Stimulated activated CD8-positive, alpha-beta memory T cell treated with anti-CD3 and anti-CD28 coated beads, Interleukin-4, amount 100 ng/mL, for 48 hours (primary cell): ENCODE measurements at places on chromosomes 11 and 22.
A peak's percentile ranks its signal among the peaks of the same experiment; 100 is the strongest.

DNA sequence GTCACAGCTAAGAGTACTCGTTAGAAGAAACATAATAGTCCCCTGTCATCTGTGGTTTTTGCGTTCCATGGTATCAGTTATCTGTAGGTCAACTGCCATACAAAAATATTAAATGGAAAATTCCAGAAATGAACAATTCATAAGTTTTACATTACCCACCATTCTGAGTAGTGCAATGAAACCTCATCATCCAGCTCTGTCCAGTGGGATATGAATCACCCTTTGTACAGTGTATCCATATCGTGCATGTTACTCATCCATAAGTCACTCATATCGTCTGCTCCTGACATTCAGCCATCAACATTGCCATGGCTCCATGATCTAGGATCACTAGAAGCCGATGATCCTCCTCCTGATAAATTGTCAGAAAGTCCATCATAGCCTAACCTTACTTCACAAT, 174.9 kb upstream of the C11orf87 start:
- DNase-seq: no peak

GRCh38 chr11:48013269-48013901, 33.0 kb downstream of the PTPRJ start:
- peak; percentile 77 for DNase-seq

- no peak for DNase-seq
Measured at GRCh38 chr11:92536883-92537282, 312.3 kb downstream of the FAT3 start.

GRCh38 chr11:121328176-121328966, 35.8 kb downstream of the SC5D start:
- DNase-seq: peak; percentile 39

DNA sequence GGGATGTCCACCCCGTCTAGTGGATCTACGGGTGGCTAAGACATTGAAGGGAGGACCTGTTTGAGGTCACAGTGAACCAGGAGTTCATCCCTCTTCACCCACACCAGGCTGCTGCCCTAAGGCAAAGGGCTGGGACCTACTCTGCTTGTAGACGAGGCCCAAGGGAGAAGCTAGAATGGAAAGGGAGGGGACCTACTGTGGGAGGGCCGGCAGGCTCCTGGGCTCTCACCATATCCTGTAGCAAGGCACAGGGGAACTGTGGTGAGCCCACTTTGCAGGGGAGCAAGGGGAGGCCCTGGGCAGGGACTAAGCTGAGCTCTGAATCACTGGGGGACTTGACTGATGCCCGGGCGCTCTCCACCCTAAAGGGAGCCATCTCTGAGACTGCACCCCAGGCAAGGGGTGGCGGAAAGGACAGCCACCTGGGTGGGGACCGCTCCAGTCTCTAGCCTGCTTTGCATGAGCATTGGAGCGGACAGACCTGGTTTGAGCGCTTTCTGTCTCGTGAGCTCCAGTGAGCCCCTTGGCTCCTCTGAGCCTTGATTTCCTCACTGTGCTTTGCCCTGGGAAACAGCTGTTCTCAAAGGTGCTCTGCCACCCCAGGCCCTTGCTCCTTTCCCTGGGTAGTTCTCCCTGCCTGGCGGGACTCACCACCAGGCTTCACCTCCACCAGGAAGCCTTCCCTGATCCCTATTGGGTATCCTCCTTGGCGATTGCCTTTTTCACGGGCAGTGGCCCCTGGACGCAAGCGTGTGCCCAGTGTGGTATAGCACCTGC, 24.2 kb downstream of the PARVG start:
- no peak for DNase-seq

- no peak for DNase-seq
Measured at GRCh38 chr11:10385696-10386095, 69.4 kb upstream of the AMPD3 start.

DNA sequence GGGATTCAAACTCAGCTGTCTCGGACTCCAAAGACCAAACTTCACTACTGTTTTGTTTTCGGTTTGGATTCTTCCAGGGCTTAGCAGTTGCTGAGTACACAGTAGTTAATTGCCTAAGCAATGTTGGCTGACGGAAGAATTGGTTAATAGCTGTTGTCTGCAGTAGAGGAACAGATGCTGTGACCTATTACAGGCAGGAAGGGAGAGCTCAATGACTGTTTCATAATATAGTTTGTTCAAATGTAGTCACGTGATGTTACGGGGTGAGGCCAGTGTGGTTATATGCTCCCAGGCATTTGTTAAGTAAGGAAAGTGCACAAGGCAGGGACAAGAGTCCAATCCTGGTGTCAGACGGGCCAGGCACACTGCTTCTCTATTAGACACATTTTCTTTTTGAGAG, 222.6 kb upstream of the CCDC90B start:
- no peak for DNase-seq

GRCh38 chr11:46039990-46040389, 81.3 kb downstream of the PHF21A start:
- DNase-seq: no peak

DNA sequence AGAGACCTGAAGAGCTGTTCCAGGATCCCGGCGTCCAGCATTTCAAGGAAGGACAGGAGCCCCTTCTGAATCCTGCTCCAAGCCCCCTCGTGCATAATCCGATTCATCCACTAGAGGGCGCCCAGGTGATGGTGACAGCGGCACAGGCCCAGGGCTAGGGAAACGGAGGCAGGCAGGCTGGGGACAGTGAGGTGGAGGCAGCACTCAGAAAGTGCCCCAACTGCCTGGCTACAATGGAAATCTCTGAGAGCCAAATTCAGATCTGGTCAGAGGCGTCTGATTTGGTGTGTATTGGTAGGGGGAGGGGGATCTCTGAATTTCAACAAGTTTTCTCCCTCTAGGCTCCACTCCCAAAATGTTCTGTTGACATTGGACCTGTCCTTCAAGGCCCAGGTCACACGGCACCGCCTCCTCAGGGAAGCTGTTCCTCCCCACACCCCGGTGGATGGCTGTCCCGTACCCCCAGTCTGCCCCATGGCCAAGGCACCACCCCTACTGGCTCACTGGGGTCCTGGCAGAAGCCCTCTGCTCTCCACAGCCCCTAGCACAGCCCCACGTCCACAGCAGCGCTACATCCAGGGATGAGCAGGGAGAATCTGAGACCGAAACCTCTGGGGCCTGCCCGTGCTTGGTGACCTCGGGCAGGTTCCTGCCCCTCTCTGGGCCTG, 142.9 kb downstream of the CRYBB2 start:
- peak; percentile 92 for DNase-seq

- DNase-seq: peak; percentile 63
Measured at GRCh38 chr11:76642341-76642740, 28.2 kb downstream of the LRRC32 start.

DNA sequence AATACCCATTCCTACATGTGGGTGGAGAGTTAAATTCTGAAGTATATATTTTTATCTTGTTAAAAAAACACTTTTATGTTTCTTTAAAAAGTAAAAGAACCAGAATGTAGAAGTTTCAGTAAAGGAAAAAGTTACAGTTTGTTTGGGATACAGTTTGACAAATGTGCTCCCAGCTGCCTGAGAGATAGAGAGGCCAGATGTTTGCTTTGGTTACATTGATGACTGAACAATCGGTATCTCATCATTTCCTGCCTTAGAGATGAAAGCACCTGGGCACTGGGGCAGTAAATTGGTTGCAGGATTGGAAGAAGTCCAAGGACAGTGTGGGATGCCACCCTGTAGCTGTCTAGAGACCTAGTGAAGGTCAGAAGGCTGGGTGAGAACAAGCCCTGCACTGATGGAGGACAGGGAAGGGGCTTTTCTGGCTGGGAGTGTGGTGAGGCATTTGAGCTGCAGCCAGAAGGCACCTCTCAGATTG, 16.6 kb downstream of the MED15 start:
- no peak for DNase-seq

DNA sequence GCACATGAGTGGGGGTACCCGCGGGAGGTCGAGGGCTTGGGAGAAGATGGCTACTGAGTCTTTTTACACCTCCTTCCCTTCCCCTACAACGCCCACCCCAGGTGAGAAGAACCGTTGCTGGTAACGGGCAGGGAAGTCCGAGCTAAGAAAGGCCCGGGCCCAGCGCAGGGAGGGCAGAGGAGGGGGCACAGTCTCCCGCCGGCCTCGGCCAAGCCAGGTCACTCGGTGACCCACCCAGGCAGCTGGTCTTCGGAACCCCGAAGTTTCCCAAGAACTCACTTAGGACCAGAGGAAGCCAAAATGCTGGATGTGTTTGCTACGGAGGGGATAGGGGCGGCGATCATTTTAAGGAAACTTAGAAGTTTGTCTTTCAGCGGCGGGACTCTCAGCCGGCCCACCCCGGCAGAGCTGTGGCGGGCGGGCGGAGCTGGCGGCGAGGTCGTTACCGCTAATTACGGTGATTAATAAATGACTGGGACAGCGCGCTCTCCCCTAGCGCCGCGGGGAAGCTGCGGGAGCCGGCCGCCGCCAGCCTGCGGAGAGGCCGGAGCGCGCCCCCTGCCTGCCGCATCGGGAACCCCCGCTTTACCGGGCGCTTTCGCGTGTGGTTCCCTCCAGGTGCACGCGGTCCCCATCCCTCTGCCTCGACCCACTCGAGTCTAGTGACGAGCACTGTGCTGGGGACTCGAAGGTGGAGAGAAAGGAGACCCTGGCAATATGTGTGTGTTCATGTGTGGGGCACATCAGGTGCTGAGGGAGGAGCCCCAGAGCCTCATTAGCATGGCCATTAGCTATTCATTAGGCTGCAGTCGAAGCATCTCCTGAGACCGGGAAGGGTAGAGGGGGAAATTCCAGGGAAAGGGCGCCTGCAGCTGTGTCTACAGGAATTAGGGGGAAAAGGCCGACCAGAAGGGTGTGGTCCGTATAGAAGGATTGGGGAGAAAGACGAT, 945 bp downstream of the ROBO3 start:
- DNase-seq: peak; percentile 77

- DNase-seq: peak; percentile 49
Measured at GRCh38 chr11:44680982-44681597, 45.7 kb upstream of the TSPAN18 start.

DNA sequence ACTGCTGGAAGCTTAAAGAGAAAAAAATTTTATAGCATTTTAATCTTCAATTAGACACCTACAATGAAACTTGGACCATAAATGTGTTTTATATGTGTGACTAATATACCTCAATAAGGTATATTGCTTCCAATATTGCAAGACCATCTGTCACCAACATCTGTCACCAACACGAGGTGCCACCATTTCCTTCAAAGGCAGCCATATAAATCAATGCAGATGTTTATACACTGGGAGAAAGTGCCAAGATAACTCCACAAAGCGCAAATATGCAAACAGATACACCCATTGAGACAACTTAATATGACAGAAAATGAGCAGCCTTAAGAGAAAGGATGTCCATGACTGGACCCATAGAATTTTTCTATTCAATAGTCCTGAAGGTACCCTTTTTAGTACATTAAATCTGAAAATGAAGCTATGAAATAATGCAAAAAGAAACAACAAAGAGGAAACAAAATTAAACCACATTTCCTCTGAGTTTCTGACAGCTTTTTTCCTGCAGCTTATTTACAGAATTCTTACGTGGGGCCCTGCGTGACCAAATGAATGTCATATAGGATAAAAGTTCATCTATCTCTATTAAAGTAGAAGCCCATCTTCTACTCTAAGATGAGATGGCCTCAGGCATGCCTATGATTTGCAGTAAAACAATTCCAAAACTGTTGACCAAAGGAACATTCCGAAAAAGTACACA, 12.5 kb downstream of the MPZL3 start:
- no peak for DNase-seq

DNA sequence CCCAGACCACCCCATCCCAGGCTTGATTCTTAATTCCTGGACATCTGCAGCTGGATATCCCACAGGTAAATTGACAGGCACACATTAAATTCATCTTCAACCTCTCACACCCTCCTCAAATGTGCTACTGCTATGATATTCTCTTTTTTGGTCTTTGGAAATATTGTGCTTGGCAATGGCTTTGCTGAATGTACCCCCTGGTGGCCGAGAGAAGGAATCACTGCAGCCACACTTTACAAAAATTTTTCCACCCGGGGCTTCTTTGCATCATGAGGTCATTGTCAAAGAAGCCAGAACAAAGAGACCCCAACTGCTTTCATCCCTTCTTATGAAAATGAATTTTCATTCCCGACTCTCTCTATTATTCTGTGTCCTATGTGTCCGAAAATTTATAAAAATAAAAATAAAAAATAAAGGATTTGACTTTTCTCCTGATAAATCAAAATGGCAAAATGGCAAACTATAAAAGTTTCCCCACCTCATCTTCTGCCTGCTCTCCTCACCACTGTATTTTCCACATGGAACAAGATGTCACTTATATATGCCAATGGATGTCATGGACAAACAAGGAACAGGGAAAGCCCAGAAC, 15.0 kb upstream of the CYB5R2 start:
- DNase-seq: no peak

DNA sequence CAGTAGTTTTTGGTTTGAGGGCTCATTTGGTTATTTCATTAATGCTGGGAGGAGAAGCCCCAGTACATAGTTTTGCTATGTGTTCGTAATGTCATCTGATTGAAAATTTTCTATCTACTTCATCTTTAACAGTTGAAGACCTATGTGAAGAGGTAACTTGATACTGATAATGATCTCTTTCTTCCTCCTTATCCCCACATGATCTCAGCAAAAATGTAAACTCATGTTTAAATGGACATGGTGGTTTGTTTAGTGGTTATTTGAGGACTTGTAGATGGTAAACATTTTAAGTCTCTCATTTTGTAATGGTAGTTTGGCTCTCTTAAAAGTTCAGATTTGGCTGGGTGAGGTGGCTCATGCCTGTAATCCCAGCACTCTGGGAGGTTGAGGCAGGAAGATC, 53.7 kb upstream of the SPTBN2 start:
- no peak for DNase-seq

DNA sequence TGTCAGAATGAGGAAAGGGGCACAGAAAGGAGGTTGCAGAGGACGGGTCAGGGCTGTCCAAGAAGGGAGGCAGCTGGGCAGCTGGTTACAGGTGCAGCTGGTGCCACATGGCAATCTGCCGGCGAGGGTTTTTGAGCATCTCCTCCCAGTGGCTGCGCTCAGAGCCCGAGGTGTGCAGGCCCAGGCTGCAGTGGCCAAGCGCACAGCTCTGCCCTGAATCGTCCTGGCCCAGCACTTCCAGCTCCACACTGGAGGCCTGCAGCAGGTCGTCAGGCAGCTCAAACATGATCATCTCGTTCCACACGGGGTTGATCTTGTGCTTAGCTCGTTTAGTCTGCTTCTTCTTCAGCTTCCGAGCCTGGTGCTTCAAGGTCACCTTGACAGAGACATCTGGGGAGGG, 42.2 kb downstream of the SYT13 start:
- no peak for DNase-seq

GRCh38 chr11:29507376-29507775, 509.5 kb downstream of the KCNA4 start:
- DNase-seq: no peak
